Stimulated activated CD8-positive, alpha-beta memory T cell treated with anti-CD3 and anti-CD28 coated beads, Interleukin-7, amount 100 ng/mL, for 24 hours (primary cell): ENCODE measurements at places on chromosomes 12 and 14.

DNA sequence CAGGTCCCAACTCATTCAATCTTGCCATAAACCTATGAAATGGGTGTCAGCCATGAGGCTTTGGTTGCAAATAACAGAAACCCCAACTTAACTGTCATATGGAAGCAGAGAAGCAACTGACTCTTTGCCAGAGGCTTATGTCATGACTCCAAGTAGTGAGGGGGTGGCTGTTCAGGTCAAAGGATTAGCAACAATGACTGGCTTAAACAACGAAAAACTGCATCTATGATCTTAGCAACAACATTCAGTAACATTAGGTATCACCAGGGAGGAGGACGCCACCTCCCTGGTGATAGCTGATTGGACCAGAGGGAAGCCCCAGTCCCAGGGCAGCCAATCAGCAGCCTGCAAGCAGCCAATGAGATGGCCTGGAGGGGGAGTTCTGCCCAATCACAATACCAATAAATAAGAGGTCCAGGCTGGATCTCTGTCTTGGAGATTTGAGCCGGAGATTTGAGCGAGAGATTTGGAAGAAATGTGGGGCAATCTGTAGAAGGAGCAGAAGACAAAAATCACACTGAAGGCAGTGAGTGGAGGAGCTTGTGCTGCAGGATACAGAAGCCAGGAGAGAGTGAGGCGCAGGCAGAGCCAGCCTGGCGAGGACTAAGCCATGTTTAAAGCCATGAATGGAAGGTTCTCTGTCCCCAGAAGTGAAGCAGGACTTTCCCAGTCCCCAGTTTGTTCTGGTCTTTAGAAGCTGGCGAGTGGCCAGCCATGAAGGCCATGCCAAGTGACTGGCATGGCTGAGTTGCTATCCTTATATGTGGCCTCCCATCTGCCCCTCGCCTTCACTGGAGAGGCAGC, 93.3 kb downstream of the CALM1 start:
- no peak for DNase-seq

DNA sequence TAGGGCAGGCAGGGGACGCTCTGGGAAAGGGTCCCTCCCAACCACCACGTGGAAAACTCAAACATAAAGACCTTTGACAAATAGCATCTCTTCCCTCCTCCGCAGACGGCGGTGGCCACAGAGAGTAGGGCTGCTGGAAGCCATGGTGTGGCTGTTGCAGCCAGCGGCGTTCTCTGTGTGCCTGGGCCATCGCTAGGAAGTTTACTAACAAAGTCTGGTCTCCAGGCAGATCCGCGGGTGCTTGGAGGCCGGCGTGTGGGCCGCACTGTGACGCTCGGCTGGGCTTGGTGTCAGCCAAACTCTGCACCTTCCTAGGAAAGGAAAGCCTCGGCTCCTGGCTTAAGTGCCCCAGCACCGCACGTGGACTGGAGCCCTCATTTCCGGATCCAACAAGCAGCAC, 65.6 kb downstream of the CCDC88C start:
- no peak for DNase-seq

DNA sequence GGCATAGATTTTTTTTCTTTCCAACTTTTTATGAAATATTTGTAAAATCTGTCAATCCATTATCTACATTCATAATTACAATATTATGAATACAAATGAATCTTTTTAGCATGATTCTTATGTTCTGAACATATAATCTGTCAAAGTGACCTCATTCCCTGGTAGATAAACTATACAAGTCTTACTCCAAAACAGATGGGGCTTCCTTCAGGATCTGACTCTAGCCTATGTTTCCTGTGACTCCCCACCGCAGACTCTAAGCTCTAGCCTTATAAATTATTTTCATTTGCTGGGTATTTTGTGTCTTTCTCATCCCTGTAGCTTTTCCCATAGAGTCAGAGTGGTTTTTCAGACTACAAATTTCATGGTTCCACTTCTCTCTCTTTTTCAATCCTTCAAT, 202.1 kb upstream of the KITLG start:
- no peak for DNase-seq

DNA sequence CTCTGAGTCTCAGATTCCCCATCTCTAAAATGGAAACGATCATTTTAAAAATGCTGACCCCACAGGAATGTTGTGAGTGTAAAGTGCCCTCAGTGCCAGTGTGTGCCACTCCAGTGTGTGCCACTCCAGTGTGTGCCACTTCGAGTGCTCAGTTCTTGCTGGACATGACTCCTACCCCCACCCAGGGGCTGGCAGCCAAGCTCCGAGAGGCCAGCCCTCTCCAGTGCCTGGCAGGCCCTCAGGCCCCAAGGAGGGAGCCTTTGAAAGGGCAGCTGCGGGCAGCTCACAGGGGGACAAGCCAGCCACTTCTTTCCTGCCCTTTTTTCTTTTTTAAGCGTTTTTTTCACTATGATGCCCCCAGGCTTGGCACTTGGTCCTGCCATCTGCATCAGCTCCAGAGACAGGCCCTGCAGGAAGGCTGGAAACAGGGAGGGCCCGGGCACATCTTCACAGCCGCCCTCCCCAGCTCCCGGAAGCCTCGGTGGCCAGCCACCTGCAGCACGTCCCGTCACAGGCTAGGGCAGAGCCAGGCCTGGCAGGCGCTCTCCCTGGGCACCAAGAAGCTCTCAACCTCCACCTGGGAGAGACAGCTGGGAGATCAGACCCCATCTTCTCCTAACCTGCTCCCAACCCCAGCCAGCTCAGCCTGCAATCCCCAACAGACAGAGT, 29.8 kb downstream of the NCOR2 start:
- DNase-seq: no peak

- DNase-seq: no peak
Measured at GRCh38 chr12:14272956-14273912, 92.2 kb upstream of the ATF7IP start.

DNA sequence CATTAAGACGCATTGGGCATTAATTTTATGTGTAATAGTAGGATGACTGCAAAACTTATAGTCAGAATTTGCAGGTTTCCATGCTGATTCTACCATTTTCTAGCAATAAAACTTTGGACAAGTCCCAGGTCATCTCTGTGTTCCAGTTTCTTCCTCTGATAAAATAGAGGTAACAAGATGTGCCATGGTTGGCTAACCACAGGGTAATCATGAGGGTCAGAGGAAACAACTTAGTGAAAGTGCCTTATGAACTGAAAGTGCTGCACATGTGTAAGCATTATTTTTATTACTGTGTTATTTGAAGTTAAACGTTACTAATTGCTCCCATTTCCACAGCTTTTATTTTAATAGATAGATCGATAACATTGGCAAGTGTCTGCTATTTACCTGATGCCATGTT, 21.1 kb downstream of the SMCO2 start:
- no peak for DNase-seq
